ENCODE measurements at places on chromosomes 12 and 14. TPM values are rescaled to one million over a fixed set of nuclear protein-coding genes. Genes with fewer than 3 reads are reported as not detected.

DENND5B gene
- total RNA-seq = 17.8 TPM

GABARAPL1 gene
- total RNA-seq = 74.7 TPM

FLRT2 gene
- 181 TPM for total RNA-seq

AQP2 gene
- total RNA-seq = not detected

GNB3 gene
- 8.3 TPM for total RNA-seq

IFI27 gene
- total RNA-seq = 2.6 TPM

DNA sequence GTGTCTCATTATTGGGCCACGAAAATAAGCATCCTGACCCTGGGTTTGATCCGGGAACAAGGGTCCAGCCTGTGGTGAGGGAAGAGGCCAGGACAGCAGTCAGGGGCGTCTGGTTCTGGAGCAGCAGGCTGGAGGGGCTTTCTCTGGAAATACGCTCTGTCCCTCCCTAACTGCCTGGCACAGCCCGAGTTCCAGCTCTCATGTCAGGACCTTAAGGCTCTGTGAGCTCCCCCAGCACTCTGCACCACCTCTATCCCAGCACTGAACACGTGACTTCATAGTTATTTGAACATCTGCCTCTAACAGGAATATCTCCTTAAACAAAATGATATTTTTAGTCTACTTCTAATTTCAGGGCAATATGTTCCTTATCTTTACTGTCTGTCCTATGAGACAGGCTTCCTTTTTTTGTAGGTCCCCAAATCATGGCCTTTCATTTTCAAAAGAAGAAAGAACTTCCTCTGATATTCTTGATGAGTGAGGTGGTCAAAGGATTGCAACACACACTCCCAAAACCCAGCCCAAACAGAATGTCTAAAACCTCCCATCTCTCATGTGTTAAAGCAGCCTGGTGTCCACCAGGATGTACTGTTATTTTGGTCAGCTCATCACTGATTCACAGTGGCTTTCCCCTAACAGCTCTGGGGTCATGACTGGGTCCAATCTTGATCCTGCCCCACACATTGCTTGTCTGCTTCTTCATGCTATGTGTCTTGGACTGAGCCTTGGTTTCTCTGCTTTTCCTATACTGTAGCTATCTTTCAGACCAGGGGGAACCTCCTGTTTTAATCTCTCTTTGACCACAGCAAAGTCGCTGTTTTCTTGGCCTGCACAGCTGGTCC lies 9.7 kb downstream of the AQP6 start:
- H3K36me3 ChIP-seq = no peaks in the 10 kb centered on the region
- H3K4me1 ChIP-seq = peaks cover 17% of the 10 kb centered on the region
- no peak for DNase-seq
- H3K4me3 ChIP-seq = no peak overlapping the region

DNA sequence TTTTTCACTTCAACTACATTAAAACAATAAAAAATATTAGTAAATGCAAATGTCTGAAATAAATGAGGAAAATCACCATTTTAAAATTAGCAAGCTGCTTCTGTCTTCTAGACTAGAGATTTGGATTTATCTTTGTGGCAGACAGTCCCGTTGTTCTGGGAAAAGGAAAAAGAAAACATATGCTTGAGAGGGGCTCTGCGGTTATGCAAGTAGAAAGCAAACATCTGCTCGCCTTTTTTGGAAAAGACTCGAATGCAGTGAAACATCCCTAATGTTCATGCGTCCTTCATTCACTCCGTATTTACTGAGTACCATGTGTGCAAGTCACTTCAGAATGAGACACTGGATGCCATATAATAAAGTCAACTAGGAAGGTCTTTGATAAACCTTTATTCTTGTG lies 44.9 kb downstream of the IFNG start:
- no peaks in the 10 kb centered on the region for H3K4me1 ChIP-seq
- DNase-seq = no peak
- peaks cover 24% of the 10 kb centered on the region for H3K27me3 ChIP-seq
- no peaks in the 10 kb centered on the region for H3K36me3 ChIP-seq

DNA sequence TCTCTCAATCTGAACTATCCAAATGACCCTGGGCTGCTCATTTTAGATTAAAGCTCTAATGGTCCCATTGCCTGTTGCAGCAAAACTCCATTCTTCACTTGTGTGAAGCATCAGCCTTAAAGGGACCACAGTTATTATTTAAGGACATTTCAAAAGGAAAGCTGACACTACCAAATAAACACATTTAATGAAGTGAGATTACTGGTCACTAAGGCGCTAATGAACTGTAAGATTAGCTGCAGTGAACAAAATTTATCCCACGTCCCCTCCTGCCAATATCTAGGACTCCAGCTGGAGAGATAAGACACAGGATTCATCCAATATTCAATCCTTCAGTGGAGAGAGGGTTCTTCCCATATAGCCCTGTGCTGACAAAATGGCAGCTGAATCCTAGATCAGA lies 1029.2 kb upstream of the SEL1L start:
- no peak for DNase-seq
- no peaks in the 10 kb centered on the region for H3K27me3 ChIP-seq
- no peaks in the 10 kb centered on the region for H3K4me1 ChIP-seq
- no peak overlapping the region for H3K27ac ChIP-seq
- H3K36me3 ChIP-seq = no peaks in the 10 kb centered on the region
- no peak overlapping the region for H3K4me3 ChIP-seq

- H3K36me3 ChIP-seq = no peaks in the 10 kb centered on the region
- H3K27me3 ChIP-seq = no peaks in the 10 kb centered on the region
- no peak for DNase-seq
- H3K27ac ChIP-seq = no peak overlapping the region
Observed at GRCh38 chr12:6374028-6374785, 1.2 kb downstream of the SCNN1A start.

DNA sequence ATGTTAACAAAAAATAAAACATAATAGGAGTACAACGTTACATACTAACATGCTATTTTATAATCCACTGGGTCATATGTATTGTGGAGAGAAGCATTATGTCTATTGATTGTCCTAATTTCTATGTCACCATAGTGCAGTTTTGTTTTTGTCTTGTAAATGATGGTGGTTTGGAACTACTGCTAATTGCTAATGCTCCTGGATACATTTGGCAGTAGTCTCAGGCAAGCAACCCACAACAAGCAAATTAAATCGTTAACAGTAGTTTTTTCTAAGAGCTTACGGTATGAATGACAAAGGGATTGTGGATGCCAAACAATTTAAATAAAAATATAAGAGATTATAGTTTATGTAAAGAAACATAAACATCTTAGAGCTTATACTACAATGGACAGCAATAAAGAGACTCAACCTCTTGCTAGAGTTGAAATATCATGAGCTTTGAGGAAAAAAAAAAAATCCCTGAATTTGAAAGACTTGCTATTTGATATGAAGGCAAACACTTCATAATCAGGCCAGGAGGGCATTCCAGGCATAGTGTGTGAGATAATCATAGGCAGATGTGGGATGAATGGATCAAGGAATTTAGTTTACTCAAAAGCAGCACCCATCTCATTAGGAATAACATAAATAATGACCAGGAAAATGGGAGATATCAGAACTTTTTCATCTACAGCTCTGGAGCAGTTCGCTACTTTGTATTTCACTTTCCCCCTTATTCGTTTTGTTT lies 181.3 kb downstream of the CCDC59 start:
- peaks cover under 1% of the 10 kb centered on the region for H3K27me3 ChIP-seq
- peaks cover 3% of the 10 kb centered on the region for H3K4me1 ChIP-seq
- H3K36me3 ChIP-seq = no peaks in the 10 kb centered on the region
- DNase-seq = no peak
- H3K4me3 ChIP-seq = no peak overlapping the region

GRCh38 chr12:28793581-28794151 lies 355.4 kb upstream of the FAR2 start:
- DNase-seq = no peak
- H3K36me3 ChIP-seq = no peaks in the 10 kb centered on the region
- H3K4me1 ChIP-seq = peaks cover 6% of the 10 kb centered on the region
- no peaks in the 10 kb centered on the region for H3K27me3 ChIP-seq

GRCh38 chr14:48955857-48956256 lies 630.3 kb downstream of the RPS29 start:
- no peaks in the 10 kb centered on the region for H3K27me3 ChIP-seq
- DNase-seq = no peak
- H3K36me3 ChIP-seq = no peaks in the 10 kb centered on the region
- H3K27ac ChIP-seq = no peak overlapping the region

- H3K27ac ChIP-seq = no peak overlapping the region
- no peak overlapping the region for H3K4me3 ChIP-seq
- H3K36me3 ChIP-seq = no peaks in the 10 kb centered on the region
- DNase-seq = no peak
- H3K4me1 ChIP-seq = peaks cover 2% of the 10 kb centered on the region
Observed at GRCh38 chr12:101839324-101840283, 8.8 kb upstream of the GNPTAB start.

- peak; percentile 83 for DNase-seq
- no peak overlapping the region for H3K27ac ChIP-seq
- H3K27me3 ChIP-seq = no peaks in the 10 kb centered on the region
- H3K36me3 ChIP-seq = peaks cover 18% of the 10 kb centered on the region
- no peak overlapping the region for H3K4me3 ChIP-seq
- H3K4me1 ChIP-seq = peaks cover 13% of the 10 kb centered on the region
Observed at GRCh38 chr14:23358553-23359166, 6.0 kb upstream of the SLC22A17 start.

DNA sequence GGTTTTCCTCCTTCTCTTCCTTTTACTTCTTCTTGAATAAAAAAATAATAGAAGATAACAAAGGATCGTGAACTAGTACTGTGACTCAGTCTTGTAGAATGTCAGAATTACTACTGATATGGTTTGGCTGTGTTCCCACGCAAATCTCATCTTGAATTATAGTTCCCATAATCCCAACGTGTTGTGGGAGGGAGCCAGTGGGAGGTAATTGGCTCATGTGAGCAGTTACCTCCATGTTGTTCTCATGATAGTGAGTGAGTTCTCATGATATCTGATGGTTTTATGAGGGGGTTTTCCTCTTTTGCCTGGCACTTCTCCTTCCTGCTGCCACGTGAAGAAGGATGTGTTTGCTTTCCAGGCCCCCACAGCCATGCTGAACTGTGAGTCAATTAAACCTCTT lies 549.6 kb downstream of the DIO2 start:
- no peaks in the 10 kb centered on the region for H3K4me1 ChIP-seq
- H3K27ac ChIP-seq = no peak overlapping the region
- H3K27me3 ChIP-seq = no peaks in the 10 kb centered on the region
- H3K4me3 ChIP-seq = no peak overlapping the region
- no peak for DNase-seq

GRCh38 chr14:39266525-39266870 lies 32.8 kb downstream of the MIA2 start:
- peak overlapping the region; percentile 96 for H3K27ac ChIP-seq
- DNase-seq = peak; percentile 87
- H3K36me3 ChIP-seq = no peaks in the 10 kb centered on the region

DNA sequence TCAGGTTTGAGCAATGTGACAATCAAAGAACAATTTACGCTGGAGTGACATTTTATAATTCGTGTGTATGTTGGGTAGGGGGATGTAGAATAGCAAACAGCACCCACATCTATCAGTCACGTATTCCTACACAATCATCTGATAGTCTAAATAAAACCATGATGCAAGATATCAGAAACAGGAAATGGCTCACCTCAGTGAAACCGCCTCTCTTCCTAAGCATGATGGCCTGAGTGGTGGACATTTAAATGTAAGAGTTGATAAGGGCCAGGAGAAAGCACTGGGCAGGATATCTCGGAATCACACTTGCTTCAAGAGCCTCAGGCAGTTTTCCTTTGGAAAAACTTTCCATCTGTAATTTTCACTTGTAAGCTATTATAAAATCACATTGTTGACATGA lies 128.2 kb downstream of the GRIP1 start:
- H3K27ac ChIP-seq = no peak overlapping the region
- no peak overlapping the region for H3K4me3 ChIP-seq
- H3K36me3 ChIP-seq = no peaks in the 10 kb centered on the region
- peaks cover 4% of the 10 kb centered on the region for H3K27me3 ChIP-seq
- H3K4me1 ChIP-seq = no peaks in the 10 kb centered on the region

DNA sequence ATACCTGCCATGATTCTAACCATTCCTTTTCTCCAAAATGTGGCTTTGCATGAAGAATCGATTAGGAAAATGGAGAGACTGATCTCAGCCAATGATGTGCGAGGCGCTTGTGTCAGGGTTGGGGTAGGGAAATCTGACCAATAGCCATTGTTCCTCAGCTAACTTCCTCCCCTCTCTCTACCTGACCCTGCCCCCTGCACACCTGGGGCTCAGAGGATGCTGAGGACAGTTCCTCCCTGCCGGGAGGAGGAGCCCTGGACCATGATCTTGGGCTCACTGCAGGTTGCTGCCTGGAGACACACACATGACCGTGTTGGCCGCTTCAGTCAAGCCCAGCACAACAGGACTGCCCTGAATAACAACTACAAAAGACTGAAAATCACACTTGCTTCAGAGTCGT lies 119.8 kb upstream of the SFSWAP start:
- peaks cover 3% of the 10 kb centered on the region for H3K4me1 ChIP-seq
- H3K36me3 ChIP-seq = no peaks in the 10 kb centered on the region
- no peak overlapping the region for H3K4me3 ChIP-seq
- DNase-seq = no peak
- H3K27ac ChIP-seq = no peak overlapping the region

GRCh38 chr14:76697246-76697905 lies 63.9 kb upstream of the VASH1 start:
- no peaks in the 10 kb centered on the region for H3K36me3 ChIP-seq
- DNase-seq = peak; percentile 76
- no peak overlapping the region for H3K4me3 ChIP-seq

DNA sequence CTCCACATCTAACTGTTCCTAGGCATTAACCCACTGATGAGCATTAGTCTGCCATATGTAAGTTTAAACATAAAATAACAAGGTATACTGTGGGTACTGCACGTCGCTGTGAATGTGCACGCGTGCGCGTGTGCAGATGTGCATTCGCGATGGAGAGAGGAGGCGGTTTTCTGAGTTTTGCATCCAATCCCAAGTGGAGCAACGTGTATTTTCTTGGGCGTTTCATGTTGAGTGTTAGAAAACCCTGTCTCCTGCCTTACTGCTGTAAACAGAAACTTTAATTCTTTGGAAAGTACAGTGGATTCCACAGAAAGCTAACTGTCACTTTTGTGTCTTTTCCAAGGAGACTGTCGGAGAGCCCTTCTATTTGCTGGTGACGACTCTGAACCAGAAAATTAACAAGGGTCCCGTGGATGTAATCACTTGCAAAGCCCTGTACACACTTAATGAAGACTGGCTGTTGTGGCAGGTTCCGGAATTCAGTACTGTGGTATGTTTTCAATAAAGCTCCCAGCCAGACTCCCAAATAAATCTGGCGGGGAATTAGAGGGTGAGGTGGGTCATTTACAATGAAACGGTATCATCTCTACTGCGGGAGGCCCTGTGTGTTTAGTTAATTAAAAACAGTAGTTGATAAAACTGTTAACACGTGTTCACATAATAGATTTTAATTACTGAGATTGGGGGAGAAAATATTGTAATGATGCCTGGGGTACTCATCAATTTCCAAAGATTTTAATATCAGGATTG lies 116.5 kb downstream of the PLXNC1 start:
- no peak overlapping the region for H3K27ac ChIP-seq
- DNase-seq = no peak
- H3K27me3 ChIP-seq = peaks cover 10% of the 10 kb centered on the region
- no peaks in the 10 kb centered on the region for H3K36me3 ChIP-seq
- no peak overlapping the region for H3K4me3 ChIP-seq

Measured in osteocyte (in vitro differentiated cells).